ENCODE measurements at places on chromosomes 6 and 20. TPM values are rescaled to one million over a fixed set of nuclear protein-coding genes. Genes with fewer than 3 reads are reported as not detected.

DNA sequence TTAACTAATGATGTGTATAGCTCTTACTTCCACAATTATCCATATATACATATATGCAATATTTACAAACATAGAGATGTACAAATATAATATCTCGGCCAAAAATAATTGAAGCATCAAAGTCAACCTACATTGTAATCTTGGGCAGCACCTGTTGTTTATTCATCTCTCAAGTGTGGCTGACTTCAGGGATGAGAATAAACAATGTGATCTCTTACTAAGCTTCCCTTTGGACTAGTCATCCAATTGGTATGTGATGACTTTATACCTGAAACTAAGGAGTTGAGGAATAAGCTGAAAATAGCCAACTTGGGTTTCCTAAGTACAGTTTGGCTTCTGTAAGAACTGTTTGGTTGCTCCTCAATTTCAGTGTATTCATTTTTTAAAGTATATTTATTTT is 256.6 kb downstream of the KHDC1L start:
- no peaks in the 10 kb centered on the region for H3K4me1 ChIP-seq
- H3K36me3 ChIP-seq: no peaks in the 10 kb centered on the region
- no peaks in the 10 kb centered on the region for H3K27me3 ChIP-seq
- H3K4me3 ChIP-seq: no peak overlapping the region

GRCh38 chr6:163897669-163898068 is 483.2 kb downstream of the QKI start:
- H3K4me3 ChIP-seq: no peak overlapping the region
- no peaks in the 10 kb centered on the region for H3K36me3 ChIP-seq
- no peaks in the 10 kb centered on the region for H3K27me3 ChIP-seq
- DNase-seq: no peak
- H3K27ac ChIP-seq: no peak overlapping the region

- no peak overlapping the region for H3K27ac ChIP-seq
- no peaks in the 10 kb centered on the region for H3K36me3 ChIP-seq
- no peak overlapping the region for H3K4me3 ChIP-seq
These were observed 1.7 kb upstream of the C20orf203 start for GRCh38 chr20:32675223-32675975.

DNA sequence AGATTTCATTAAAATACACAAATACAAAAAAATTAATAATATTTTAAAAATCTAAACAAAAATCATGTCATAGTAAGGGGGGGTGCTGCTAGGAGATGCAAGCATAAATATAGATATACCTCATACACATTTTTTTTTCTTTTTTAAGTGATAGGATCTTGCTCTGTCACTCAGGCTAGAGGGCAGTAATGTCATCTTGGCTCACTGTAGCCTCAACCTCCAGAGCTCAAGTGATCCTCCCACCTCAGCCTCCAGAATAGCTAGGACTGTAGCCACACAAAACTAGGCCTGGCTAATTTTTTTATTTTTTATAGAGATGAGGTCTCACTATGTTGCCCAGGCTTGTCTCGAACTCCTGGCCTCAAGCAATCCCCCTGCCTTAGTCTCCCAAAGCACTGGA is 90.8 kb downstream of the HACE1 start:
- H3K27me3 ChIP-seq: no peaks in the 10 kb centered on the region
- no peak overlapping the region for H3K4me3 ChIP-seq
- peaks cover 16% of the 10 kb centered on the region for H3K36me3 ChIP-seq
- no peak overlapping the region for H3K27ac ChIP-seq
- DNase-seq: no peak

COL9A3 gene
- 37.6 TPM for total RNA-seq

DNA sequence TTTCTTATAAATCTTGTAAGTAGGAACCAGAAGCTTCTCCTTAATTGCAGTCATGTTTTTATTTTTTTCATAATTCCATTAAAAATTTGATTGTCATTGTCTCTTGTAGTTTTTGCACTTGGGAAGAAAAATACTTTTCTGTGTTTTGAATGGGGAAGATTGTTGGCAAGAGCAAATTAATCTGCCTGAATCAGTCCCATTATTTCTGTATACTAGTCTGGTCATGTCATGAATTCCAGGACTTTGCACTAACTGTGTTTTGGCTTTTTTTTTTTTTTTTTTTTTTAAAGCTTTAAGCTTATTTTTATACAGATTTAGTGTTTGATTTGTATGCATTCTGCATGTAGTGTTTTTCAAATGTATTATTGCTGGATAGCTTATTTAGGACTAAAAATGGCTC is 47.6 kb downstream of the RALGAPB start:
- H3K36me3 ChIP-seq: peaks cover 84% of the 10 kb centered on the region
- no peak for DNase-seq
- no peak overlapping the region for H3K4me3 ChIP-seq
- H3K4me1 ChIP-seq: no peaks in the 10 kb centered on the region

GRCh38 chr20:59644371-59644939 is 40.1 kb downstream of the PHACTR3 start:
- no peak for DNase-seq
- H3K27me3 ChIP-seq: peaks cover 2% of the 10 kb centered on the region
- H3K27ac ChIP-seq: no peak overlapping the region
- no peak overlapping the region for H3K4me3 ChIP-seq

DNA sequence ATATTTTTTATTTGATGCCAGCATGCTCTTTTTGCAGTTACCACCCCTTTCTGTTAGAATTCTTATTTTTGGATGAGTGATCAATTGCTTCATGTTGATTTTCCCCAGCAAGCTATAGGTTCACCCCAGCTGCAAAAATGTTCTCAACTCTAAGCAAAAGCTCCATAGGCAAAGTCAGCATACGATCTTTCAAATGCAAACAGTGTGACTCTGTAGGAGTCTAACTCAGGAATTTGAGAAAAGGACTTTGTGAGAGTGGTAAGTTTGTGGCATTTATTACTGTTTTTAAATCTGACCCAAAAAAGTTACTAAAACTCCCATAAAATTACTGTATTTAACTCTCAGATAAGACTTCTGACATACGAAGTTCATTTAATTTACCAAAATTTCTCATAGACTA is 134.9 kb upstream of the HSF2 start:
- H3K27ac ChIP-seq: no peak overlapping the region
- H3K4me1 ChIP-seq: no peaks in the 10 kb centered on the region
- H3K4me3 ChIP-seq: no peak overlapping the region
- no peak for DNase-seq
- H3K36me3 ChIP-seq: no peaks in the 10 kb centered on the region

DNA sequence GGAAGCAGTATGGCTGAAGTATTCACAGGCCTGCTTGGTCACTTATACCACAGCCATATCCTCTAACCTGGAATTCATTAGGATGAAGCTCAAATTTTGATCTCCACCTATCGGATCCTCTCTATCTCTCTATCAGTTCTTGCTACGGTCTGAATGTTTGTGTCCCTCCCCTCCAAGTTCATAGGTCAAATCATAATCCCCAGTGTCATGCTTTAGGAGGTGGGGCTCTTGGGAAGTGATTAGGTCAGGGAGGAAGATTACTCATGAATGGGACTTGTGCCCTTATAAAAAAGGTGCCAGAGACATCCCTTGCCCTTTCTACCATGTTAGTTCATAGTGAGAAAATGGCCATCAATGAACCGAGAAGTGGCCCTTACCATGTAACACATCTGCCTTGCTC is 190.8 kb upstream of the MYLIP start:
- H3K27me3 ChIP-seq: no peaks in the 10 kb centered on the region
- no peak for DNase-seq
- H3K36me3 ChIP-seq: no peaks in the 10 kb centered on the region
- H3K4me1 ChIP-seq: peaks cover 15% of the 10 kb centered on the region
- no peak overlapping the region for H3K4me3 ChIP-seq

DNA sequence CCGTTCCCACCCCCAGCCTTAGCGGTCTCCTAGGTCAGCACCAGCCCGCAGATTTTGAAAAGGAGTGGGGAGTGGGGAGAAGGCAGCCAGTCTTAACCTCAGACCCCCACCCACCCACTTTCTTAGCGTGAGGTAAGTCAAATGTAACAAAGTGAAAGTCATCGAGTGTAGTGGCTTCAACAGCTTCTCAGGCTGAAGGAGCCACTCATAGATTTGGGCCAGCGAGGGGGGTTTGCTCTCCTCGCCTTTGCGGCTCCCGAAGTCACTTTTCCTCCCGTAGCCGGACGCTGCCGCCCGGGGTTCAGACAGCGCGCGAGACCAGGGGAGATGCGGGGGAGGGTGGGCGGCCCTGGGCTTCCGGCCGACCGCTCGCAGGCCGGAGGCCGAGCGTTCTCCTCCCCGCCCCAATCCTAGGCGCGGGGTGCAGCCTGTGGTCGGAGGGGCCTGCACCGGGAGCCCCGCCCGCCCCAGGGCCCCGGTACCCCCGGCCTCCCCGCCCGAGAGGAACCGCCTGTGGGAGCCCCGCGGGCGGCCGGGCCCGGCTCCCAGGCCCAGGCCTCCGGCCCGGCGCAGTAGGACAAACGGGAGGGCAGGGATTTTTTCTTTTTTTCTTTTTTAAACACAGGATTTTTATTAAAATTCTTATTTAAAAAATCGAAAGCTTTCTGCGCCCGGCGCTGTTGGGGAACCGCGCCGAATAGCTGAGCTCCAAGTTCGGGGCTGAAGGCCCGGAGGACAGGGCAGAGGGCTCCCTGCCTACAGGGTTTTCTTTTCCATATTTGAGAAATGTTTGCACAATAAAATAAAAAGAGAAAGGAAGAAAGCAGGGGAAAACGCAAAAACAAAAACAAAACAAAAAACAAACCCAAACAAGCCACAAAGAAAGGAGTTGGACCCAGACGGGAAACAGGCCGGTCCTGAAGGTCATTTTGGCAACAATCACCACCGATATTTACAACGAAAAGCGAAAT is 3.2 kb downstream of the NKX2-2 start:
- no peaks in the 10 kb centered on the region for H3K36me3 ChIP-seq
- DNase-seq: no peak
- H3K4me1 ChIP-seq: peaks cover 36% of the 10 kb centered on the region

- H3K27me3 ChIP-seq: no peaks in the 10 kb centered on the region
- peak overlapping the region; percentile 87 for H3K4me3 ChIP-seq
- H3K27ac ChIP-seq: peak overlapping the region; percentile 79
These were observed 971 bp downstream of the RBCK1 start for GRCh38 chr20:408843-409696.

GRCh38 chr6:145668844-145669243 is 66.5 kb downstream of the EPM2A start:
- H3K27me3 ChIP-seq: no peaks in the 10 kb centered on the region
- H3K4me1 ChIP-seq: no peaks in the 10 kb centered on the region
- DNase-seq: no peak
- no peak overlapping the region for H3K27ac ChIP-seq
- peaks cover 36% of the 10 kb centered on the region for H3K36me3 ChIP-seq

MUCL3 gene
- total RNA-seq: not detected

DNA sequence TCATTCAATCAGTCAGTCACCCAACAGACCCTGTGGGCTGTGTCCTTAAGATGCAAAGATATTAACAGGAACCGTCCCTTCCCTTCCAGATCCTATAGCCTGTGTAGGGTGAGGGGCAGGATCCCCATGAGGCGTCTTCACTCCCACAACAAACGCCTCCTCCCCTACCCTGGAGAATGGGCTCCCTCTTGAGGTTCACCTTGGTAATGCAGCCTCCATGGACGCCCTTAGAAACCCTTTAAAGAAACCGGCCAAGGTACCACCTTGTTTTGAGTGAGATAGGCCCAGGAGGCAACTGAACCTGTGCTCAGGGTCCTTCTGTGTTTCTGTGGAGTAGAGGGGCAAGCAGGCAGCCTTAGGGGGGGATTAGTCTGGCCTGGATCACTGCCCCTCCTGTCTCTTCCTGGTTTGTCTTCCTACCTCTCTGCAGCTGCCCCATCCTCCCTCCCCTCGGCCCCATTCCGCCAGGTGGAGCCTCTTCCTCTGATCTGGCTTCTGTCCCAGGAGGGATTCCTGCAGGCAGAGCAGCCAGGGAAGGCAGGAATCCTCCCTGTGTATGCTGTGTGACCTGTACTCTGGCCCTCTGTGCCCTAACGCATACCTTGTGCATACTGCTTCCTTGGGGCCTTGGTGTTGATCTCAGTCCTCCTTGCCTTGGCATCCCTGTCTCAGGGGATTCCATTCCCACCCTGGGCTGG is 6.6 kb upstream of the GUCA1A start:
- no peaks in the 10 kb centered on the region for H3K36me3 ChIP-seq
- H3K4me1 ChIP-seq: no peaks in the 10 kb centered on the region
- H3K27ac ChIP-seq: peak overlapping the region; percentile 31

ARFGEF3 gene
- 0.02 TPM for total RNA-seq

DNA sequence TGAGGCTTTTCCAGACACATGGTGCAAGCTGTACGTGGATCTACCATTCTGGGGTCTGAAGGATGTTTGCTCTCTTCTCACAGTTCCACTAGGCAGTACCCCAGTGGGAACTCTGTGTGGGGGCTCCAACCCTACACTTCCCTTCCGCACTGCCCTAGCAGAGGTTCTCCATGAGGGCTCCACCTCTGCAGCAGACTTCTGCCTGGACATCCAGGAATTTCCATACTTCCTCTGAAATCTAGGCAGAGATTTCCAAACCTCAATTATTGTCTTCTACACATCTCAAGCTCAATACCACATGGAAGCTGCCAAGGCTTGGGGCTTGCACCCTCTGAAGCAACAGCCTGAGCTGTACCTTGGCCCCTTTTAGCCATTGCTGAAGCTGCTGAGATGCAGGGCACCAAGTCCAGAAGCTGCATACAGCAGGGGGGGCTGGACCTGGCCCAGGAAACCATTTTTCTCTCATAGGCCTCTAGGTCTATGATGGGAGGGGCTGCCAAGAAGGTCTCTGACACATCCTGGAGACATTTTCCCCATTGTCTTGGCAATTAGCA is 11.6 kb downstream of the PDSS2 start:
- no peaks in the 10 kb centered on the region for H3K27me3 ChIP-seq
- H3K27ac ChIP-seq: no peak overlapping the region
- no peak for DNase-seq
- peaks cover 7% of the 10 kb centered on the region for H3K4me1 ChIP-seq
- H3K4me3 ChIP-seq: no peak overlapping the region

- no peak for DNase-seq
- no peaks in the 10 kb centered on the region for H3K36me3 ChIP-seq
- H3K4me1 ChIP-seq: no peaks in the 10 kb centered on the region
- H3K4me3 ChIP-seq: no peak overlapping the region
- peaks cover 2% of the 10 kb centered on the region for H3K27me3 ChIP-seq
- no peak overlapping the region for H3K27ac ChIP-seq
These were observed 151.0 kb upstream of the INSM1 start for GRCh38 chr20:20216941-20217340.

- no peaks in the 10 kb centered on the region for H3K27me3 ChIP-seq
- peaks cover 63% of the 10 kb centered on the region for H3K36me3 ChIP-seq
- H3K4me3 ChIP-seq: no peak overlapping the region
- no peak overlapping the region for H3K27ac ChIP-seq
- no peak for DNase-seq
These were observed 26.7 kb downstream of the MDN1 start for GRCh38 chr6:89792881-89793280.

GRCh38 chr6:125637207-125637606 is 112.2 kb upstream of the HEY2 start:
- no peak overlapping the region for H3K4me3 ChIP-seq
- H3K4me1 ChIP-seq: no peaks in the 10 kb centered on the region
- H3K27me3 ChIP-seq: no peaks in the 10 kb centered on the region
- DNase-seq: no peak
- H3K36me3 ChIP-seq: no peaks in the 10 kb centered on the region

- no peak overlapping the region for H3K4me3 ChIP-seq
- no peaks in the 10 kb centered on the region for H3K27me3 ChIP-seq
- no peak for DNase-seq
These were observed 313.5 kb upstream of the MANEA start for GRCh38 chr6:95263840-95264239.

Measured in activated B cell treated with CpG ODN at 0.5 μM for 24 hours (primary cell).